ENCODE measurements at places on chromosomes 13 and 19.
A peak's percentile ranks its signal among the peaks of the same experiment; 100 is the strongest.

GRCh38 chr19:3338541-3339181 lies 27.7 kb upstream of the NFIC start:
- DNase-seq: no peak

- no peak for DNase-seq
Observed at GRCh38 chr19:38033658-38034491, 126.9 kb downstream of the SIPA1L3 start.

- DNase-seq: no peak
Observed at GRCh38 chr13:109468123-109468522, 318.3 kb downstream of the IRS2 start.

- no peak for DNase-seq
Observed at GRCh38 chr13:104382951-104383350, 1316.7 kb upstream of the SLC10A2 start.

DNA sequence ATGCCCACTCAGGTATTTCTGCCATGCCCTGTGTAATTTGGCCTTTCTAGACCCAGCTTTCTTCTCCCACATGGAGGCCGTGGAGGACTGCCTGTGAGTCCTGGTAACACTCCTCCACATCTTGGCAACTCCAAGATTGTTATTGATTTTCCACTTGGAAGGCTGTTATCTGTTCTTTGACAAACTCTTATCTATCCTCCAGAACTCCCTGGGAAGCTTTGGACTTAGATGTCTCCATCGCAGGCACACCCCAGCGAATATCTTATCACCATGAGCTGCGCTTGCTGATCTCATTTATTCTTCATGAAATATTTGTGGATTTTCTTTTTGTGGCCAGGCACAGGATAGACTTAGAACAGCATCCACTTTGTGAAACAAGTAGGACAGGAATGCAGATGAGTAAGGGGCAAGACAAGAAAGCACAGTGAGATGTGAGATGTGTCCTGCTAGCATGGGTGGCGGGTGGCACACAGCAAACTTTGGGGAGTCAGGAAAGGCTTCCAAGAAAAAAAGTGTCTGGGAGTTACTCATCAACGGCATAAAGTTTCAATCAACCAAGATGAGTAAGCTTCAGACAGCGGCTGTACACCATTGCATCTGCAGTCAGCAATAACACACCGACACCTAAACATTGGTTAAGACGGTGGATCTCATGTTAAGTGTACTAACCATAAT lies 84.5 kb upstream of the IRS2 start:
- no peak for DNase-seq

DNA sequence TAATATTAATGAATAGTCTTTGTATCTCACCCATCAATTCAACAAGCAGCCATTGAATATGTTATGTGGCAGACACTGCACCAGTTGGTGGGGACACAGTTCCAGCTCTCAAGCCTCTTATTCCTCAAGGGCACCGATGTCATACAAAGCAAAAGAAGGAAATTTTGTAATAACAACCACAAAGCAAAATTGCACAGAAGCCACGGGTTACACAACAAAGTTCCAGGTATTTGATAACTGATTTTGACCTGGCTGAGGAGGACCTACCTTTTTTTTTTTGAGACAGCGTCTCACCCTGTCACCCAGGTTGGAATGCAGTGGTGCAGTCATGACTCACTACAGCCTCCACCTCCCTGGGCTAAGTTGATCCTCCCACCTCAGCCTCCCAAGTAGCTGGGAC lies 266.7 kb downstream of the FOXO1 start:
- no peak for DNase-seq

DNA sequence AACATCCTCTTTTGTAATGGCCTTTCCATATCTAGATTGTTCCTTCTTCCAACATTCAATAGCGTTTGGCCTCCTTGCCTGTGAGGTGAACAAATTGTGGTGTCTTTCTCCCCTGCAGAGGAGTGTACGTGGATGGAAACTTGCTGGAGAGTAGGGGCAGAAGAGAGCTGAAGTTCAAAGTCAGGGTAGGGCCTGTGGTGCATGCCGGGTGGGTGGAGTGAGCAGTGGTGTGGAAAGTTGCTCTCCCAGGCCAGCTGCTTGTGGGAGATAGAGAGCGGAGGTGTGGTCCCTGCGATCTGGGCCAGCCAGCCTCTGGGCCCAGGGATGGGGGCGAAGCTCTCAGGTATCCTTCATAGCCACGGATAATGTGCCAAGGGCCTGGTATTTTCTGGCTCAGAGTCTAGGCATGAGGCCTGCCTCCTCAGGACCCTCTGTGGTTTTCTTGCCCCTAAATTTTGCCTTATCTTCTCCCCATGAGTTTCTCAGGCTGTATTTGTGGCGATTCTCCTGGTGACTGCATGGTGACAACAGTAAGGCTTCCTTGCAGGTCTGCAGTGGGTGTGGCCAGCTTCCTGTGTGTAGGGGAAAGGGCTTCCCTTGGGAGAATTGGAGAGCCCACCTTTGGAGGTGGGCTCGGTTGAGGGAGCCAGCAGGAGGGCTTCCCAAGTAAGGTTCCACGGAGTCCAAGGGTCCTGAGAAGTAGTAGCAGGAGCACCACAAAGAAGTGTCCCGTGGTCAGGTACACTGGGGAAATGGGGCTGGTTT lies 6.7 kb downstream of the RGCC start:
- no peak for DNase-seq

- DNase-seq: no peak
Observed at GRCh38 chr13:44693156-44693764, 117.1 kb upstream of the TSC22D1 start.

- no peak for DNase-seq
Observed at GRCh38 chr19:31392464-31392863, 43.2 kb upstream of the TSHZ3 start.

DNA sequence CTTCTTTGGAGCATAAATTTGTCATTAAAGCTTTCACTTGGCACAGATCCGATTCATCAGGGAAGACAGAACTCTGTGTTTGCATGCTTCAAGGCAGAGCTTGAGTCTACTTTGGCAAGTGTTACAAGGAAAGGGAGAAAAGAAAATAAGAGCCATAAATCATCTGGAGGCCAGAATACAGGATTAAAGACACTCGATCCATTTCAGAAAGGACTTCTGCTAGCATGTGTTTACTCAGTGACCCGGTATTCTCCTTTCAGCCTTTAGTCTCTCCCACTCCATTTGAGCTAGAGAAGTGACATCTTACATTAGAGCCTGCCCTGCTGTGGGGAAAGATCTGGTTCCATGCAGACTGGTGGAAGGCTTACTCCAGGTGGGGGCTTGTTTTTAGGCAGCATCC lies 306.4 kb downstream of the KLF5 start:
- no peak for DNase-seq

DNA sequence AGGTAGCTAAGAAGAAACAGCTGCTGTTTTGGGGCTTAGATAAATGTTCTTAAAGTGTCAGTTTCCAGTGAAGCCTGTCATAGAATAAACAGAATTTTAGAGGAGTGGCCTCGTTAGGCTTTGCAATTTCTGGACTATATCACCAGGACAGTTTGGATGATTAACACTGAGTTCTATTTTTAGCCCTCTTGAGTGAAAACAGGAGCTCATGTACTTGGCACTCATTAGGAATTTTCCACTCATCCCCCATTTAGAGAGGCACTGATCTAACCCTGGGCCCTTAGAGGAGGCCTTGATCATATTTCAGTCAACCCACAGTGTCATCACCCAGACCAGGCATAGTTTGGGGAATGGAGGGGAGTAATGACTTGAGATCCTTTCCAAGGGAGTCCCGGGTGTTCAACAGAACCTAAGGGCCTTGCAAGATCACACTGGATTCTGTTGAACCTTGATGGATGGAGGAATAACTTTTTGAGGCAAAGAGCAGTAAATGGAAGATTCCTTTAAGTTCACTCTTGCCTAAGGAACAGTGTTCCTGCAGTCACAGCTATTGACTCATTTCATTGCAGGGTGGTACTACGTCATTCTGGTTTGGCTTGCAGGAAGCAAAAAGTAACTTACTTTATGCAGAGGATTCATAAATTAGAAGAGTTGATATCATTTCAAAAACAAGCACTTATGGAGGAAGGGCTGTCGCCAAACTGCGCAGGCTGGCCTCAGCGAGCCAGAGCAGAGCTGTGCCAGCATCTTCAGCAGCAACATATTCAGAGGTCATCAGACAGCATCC lies 160.2 kb downstream of the SLC7A1 start:
- DNase-seq: no peak

DNA sequence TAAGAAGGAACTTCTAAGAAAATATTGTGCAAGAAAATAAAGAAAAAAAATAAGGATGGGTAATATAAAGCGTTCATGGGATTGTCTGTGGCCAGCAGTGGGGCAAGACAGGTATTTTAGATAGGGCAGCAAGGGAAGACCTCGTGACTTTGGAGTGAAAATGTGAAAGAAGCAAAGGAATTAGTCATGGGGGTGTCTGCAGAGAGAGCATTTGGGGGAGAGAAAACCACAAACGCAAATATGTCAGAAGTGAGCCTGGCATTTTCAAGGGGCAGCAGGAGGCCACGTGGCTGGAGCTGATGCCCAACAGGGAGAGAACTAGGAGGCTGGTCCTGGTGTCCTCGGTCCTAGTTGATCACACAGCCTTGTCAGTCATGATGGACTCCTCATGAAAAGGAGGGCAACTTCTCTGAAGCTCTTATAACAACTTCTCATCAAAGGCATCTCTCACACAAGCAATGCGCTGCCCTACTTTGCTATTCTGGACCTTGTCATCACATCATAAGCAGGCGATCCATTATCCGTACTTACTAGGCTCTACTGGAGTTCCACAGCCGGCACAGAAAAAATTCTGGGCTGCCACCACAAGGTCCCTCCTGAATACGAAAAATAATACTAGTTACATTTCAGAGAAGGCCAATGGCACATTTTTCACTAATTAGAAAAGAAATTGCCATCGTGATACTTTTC lies 31.0 kb downstream of the RUBCNL start:
- DNase-seq: no peak

GRCh38 chr13:79867254-79867653 lies 386.3 kb downstream of the NDFIP2 start:
- DNase-seq: peak; percentile 69

DNA sequence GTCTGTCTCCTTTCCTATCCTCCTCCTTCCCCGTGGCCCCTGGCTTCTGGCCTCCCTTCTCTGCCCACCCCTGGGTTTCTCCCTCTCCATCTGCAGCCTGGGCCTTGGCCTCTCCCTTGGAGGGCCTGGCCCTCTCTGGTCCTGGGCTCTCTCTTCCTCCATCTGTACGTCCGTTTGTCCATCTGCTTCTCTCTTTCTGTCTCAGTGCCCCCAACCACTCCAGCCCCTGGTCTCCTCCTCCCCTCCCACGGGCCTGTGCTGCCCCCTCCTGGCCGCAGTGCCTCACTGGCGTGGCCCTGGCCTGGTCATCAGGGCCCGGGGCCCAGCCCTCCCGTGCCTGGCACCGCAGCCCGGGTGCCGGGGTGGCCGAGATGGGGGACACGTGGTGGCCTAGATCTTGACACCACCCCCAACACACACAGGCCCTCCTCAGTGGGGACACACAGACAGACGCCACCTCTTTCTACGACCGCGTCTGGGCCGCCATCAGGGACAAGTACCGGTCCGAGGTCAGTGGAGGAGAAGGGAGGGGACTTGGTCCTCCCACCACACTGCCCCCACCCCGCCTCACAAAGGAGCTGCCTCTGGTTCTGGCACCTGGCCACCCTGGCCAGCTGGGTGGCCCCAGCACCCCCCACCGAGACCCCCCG lies 11.3 kb downstream of the PRKCSH start:
- no peak for DNase-seq

- DNase-seq: no peak
Observed at GRCh38 chr13:41782086-41782485, 178.8 kb downstream of the VWA8 start.

- no peak for DNase-seq
Observed at GRCh38 chr19:35484252-35485036, 5.8 kb downstream of the KRTDAP start.

DNA sequence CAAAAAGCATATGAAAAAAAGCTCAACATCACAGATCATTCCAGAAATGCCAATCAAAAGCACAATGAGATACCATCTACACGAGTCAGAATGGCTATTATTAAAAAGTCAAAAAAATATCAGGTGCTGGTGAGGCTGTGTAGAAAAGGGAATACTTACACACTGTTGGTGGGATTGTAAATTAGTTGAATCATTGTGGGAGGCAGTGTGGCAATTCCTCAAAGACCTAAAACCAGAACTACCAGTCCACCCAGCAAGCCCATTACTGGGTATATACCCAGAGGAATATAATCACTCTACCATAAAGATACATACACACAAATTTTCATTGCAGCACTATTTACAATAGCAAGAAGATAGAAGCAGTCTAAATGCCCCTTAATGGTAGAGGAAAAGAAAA lies 529.9 kb downstream of the SLITRK1 start:
- no peak for DNase-seq

- no peak for DNase-seq
Observed at GRCh38 chr13:53474878-53475277, 446.3 kb downstream of the OLFM4 start.
